NCI-H226 (cell line): ENCODE measurements at places on chromosomes 3 and 15.

DNA sequence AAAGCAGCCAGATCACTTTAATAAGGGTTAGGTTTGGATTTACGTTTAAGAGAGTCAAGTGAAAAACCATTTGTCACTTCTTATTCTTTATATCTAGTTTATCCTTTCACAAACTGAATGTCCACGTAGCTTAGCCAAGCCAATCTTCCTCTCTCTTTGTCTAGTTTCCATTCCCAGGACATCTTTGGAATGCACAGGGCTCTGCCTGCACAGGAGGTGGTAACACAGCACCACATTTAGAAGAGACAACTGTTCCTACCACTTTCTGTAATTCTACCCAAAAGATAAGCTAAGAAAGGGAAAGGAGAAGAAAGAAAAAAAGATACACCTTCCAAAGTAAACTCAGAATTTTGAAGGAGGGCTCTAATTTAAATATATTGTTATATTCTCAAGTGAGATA, 67.9 kb downstream of the IGSF11 start:
- no peak for DNase-seq

DNA sequence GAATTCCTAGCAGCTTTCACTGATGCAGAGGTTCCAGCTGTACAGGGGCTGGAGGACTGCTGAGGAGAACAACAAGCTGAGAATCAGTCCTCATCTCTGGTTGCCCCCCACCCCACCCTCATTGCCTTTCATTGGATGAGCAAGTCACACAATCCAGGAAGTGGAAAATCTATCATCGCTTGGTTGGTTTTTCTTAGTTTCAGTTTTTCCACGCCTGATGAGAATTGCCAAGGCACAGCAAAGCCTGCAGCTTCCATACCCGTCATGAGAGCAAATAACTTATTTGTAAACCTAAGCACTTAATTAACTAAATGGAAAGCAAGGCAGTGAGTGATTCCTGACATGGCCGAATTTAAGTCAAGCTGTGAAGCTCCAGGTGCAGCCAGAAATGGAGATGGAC, 21.4 kb upstream of the LIPC start:
- DNase-seq, result no peak

DNA sequence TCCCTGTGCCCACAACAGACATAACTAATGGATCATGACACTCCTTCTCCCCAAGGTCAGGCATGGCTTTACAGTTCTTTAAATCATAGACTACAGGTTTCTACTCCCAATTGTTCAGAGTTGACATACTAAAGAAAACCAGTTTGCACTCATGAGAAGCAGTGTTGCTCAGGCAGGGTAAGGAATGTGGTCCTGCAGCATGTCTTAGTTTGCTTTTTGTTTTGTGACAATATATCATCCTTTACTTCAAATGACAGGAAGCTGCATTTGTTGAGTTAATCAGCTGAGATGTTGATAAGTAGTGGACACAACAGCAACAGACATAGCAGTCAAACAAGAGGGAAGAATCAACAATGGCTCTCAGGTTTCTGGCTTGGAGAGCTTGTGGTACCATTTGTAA, 267.5 kb downstream of the SLCO3A1 start:
- no peak for DNase-seq

DNA sequence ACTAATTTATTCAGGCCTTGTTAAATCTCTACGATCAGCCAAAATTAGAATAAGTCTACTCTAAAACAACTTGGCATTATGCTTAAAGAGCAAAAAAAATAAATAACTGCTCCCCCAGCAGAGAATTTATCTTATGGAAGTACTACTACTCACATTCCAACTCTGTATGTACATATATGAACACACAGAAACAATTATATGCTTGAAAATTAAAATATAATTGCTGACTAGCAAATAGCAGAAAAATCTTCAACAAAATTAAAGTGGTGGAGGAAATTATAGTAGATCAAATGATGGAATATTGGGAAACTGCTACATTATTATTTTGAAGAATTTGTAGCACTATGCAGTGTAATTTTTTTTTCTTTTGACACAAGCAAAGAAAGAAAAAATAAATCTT, 580.9 kb downstream of the MECOM start:
- no peak for DNase-seq

GRCh38 chr15:97082830-97083229, 752.3 kb downstream of the NR2F2 start:
- no peak for DNase-seq

- no peak for DNase-seq
These were observed at the start of gene DAZL for GRCh38 chr3:16604887-16605602. Gene DAZL (minus strand): TSS chr3:16605423. CDS start chr3:16605205, 218 bp downstream.

DNA sequence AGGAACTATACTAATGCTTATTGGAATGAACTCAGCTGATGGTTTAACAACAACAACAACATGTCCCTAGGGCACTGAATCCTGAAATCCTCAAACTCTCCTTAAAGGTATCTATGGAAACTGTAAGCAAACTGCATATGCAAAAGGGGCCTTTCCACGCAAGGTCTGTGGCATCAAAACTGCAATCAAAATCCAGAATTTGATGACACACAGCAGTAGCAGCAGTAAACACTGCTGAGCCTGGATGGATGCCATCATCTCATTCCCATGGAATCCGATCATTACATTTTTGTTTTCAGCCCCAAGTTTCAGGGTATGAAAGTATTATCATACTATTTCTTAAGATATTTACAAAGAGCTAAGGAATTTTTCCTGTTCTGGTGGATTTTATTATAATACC, 399.7 kb downstream of the VPS13C start:
- DNase-seq, result no peak

DNA sequence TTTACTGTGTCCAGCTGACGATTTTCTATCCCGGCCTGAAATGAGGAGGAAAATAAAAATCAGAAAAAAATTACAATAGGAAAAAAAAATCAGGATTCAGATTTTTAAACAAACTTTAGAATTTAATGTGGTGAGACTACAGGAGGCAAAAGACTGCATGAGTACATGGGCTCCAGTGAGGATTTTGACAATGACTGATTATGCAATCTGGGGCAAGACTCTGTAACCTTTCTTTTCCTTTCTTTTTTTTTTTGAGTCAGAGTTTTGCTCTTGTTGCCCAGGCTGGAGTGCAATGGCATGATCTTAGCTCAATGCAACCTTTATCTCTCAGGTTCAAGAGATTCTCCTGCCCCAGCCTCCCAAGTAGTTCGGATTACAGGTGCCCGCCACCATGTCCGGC, 29.9 kb downstream of the SPG11 start:
- no peak for DNase-seq

DNA sequence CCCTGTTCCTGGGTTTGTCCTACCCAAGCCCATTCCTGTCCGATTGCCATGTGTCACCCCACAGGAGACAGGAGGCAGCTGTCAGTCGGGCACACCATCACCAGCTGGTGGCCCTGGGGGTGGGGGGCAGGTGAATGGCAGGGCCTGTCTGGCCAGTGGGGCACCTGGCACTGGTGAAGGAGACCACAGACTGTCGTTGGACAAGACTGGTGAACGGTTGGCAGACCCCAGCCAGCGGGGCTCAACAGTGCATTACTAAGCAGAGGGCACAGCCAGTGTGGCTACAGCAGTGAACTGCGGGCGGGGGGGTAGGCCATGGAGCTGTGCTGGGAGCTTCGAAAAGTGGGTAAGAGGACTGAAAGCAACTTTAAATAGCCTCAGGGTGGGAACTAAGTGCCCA, 2.1 kb downstream of the SEMA7A start:
- DNase-seq, result no peak

GRCh38 chr3:140097874-140098635, 163.1 kb downstream of the CLSTN2 start:
- no peak for DNase-seq

GRCh38 chr3:36302626-36303025, 77.7 kb upstream of the STAC start:
- DNase-seq, result no peak

GRCh38 chr3:49867400-49867799, 2.3 kb downstream of the CAMKV start:
- no peak for DNase-seq

DNA sequence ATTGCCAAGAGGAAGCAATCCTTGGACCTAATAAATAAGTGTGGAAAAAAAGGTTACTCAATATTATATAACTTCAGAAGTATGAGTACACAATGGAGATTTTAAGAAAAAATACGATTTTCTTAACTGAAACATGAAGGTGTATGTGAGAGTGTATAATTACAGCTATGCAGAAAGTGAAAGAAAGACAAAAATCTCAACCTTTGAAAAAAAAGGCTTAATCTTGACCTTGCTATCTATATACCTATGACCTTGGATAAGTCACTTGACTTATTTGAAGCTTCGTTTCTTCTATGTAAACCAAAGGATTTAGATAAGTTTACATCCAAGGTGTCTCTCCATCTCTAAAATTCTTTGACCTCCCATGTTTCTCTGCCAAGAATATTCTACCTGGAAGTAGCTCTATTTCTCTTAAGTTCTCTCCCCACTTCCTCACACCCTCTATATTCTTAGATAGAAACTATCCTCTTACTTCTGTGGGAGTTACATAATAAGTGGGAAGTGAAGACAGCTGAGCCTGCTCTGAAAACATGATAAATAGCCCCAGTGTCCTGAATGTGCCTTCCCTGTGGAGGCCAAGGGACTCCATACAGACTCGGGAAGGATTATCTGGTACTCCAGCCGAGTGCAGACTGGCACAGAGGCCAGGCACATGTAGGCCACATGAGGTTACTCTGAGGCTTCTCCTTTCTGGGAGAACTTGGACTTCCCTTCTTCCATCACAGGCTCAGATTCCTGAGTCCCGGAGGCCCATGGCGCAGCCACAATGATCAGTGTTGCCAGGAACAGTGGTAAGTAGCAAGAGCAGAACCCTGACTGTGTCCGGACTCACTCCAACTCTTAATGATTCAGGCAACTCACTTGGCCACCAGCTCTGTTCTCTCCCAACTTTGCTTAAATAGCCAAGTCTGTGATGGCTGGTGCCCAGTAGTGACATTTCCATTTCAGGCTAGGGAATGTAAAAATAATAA, 166.8 kb upstream of the COL8A1 start:
- DNase-seq, result no peak

DNA sequence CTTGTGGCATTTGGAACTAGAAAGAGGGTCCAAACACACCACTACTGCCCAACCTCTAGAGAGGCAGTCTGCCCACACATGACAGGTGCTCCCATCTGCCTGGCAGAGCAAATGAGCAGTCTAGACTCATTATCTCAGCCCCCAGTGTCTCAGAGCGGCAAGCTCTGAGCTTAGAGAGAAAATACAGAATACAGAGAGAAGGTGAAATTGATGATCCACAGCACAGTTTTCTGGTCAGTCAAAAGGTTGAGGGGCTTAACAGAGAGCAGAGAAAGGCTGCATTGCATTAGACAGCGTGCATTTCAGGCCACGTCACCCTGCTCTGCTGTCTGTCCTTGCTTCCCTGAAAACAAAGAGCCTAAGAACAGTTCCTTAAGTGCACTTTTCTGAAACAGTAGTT, 135.1 kb downstream of the KCNMB2 start:
- DNase-seq, result no peak

- DNase-seq, result peak; percentile 42
These were observed 568 bp upstream of the NCBP2 start for GRCh38 chr3:196942915-196943277.

- no peak for DNase-seq
These were observed 78.0 kb upstream of the MBNL1 start for GRCh38 chr3:152190636-152191183.

- DNase-seq, result no peak
These were observed 131.5 kb downstream of the WNT7A start for GRCh38 chr3:13748276-13748879.

- DNase-seq, result no peak
These were observed 245.1 kb downstream of the PCCB start for GRCh38 chr3:136495213-136495612.

GRCh38 chr3:59777066-59777465, 727.2 kb upstream of the CFAP20DC start:
- DNase-seq, result no peak

GRCh38 chr3:31185062-31185357, 290.5 kb upstream of the GADL1 start:
- no peak for DNase-seq
